Kidney (tissue), 22 donors: ENCODE measurements at places on chromosomes 5 and 9.
A peak's percentile ranks its signal among the peaks of the same experiment; 100 is the strongest.

- H3K27ac ChIP-seq: no peak overlapping the region
- no peaks in the 10 kb centered on the region for H3K4me1 ChIP-seq
- no peak for DNase-seq
- no peak overlapping the region for H3K4me3 ChIP-seq
Observed at GRCh38 chr5:173486355-173487225, 129.9 kb downstream of the BOD1 start.

DNA sequence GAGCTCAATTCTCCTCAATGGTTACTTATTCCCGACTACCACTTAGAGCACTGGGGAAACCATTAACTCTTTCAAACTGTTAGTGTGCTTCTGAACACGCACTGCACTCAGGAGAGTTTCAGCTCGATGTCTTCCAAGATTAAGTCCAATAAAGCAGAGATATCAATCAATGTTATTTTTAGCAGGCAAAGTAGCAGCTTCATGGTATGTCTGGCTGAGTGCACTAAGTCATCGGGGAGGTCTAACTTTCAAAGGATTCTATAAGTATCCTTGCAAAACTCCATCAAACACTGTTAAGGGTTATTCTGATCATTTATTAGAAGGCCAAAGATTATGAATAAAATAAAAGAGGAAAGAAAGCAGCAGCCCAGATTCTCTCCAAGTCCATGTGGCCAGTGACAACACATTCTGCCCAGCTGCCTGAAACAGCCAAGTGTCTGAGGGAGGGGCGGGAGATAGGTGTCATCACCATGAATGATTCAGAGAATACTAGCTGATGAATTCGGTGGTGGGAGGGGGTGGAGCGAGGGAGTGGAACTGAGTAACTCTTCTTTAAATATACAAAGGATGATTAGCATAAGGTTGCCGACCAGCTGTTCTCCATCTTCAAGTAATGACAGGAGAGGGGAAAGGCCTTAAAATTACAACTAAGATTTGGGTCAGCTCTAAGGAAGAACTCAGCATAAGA is 21.3 kb downstream of the NREP start:
- no peak overlapping the region for H3K4me3 ChIP-seq
- DNase-seq: peak; percentile 47
- peaks cover 7% of the 10 kb centered on the region for H3K36me3 ChIP-seq

DNA sequence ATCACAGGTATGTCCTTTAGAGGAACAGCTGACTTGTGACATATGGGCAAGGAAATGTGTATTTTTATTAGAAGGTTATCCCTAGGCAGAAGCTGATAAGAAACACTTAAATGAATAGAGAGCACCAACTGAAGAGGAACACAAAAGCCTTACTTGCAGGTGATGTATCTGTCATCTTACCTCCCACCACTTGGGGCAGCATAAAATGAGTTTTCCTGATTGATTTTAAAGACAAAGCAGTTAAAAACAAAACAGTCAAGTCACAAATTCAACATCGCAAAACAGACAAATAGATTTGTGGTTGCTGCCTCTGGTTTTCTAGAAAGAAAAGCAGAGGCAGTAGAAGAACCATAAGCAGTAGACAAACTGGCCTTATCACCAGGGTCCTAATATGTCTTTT is 302.4 kb upstream of the ZNF462 start:
- H3K4me1 ChIP-seq: no peaks in the 10 kb centered on the region
- no peaks in the 10 kb centered on the region for H3K36me3 ChIP-seq
- DNase-seq: no peak
- no peaks in the 10 kb centered on the region for H3K27me3 ChIP-seq
- no peak overlapping the region for H3K4me3 ChIP-seq

GRCh38 chr5:176545737-176546509 is 3.2 kb upstream of the CDHR2 start:
- peak overlapping the region; percentile 30 for H3K27ac ChIP-seq
- H3K4me1 ChIP-seq: no peaks in the 10 kb centered on the region
- no peaks in the 10 kb centered on the region for H3K27me3 ChIP-seq
- no peak overlapping the region for H3K4me3 ChIP-seq
- DNase-seq: peak; percentile 67
- H3K36me3 ChIP-seq: no peaks in the 10 kb centered on the region

- no peaks in the 10 kb centered on the region for H3K27me3 ChIP-seq
- no peaks in the 10 kb centered on the region for H3K36me3 ChIP-seq
- no peak overlapping the region for H3K4me3 ChIP-seq
- DNase-seq: no peak
- H3K27ac ChIP-seq: no peak overlapping the region
Observed at GRCh38 chr5:91123901-91124300, 259.2 kb downstream of the ARRDC3 start.

DNA sequence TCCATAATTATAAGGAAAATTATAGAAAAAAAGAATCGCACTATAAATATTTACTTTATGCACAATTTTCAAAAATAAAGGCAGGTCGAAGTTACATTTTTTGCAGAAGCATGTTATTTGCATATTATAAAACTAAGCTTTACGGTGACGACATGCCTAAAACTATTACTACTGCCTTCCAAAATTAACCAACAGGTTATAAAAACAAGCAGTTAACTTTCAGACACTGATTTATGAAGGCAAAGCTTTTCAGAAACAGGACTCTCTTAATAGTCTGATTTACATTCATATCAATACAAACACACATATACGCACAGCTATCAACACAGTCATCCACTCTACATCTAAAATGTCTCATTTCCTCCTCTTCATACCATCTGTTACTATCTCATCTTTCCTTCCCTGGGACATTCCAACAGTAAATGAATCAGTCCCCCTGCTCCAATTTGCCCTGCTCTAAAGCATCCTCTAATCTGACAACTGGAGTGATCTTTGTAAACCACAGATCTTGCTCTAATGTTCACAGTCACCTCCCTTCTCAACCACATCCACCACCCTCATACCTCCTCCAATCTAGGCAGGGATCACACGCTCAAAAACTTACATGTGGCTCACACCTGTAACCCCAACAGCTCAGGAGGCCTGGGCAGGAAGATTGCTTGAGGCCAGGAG is 21.6 kb downstream of the FBXW11 start:
- no peaks in the 10 kb centered on the region for H3K4me1 ChIP-seq
- H3K27me3 ChIP-seq: no peaks in the 10 kb centered on the region
- no peak for DNase-seq
- H3K27ac ChIP-seq: no peak overlapping the region
- H3K4me3 ChIP-seq: no peak overlapping the region
- H3K36me3 ChIP-seq: no peaks in the 10 kb centered on the region

DNA sequence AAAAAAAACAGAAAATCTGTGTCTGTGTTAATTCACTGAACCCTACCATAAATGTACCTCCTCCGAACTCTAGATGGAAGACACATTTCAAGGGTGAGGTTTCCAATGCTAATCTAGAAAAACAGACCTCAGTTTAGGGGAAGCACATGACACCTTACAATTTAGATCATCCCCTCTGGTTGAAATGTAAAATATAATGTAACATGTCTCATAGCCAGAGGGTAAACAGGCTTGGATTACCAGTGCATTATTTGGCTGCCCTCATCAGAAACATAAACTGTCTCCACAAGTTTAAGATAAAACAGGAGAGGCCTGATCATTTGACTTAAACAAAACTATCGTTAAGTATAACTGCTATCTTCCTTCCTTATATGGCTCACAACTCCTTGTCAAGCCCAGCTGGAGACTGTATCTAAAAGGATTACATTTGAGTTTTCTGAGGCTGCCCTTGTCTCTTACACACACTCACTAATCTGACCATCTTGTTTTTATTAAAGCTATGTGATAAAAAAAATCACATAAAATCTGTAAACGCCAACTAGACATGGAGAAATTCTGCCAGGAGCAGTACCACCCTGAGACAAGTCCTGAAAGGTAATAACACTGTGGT is 105.7 kb downstream of the LURAP1L start:
- H3K27me3 ChIP-seq: no peaks in the 10 kb centered on the region
- no peaks in the 10 kb centered on the region for H3K36me3 ChIP-seq
- DNase-seq: peak; percentile 23
- no peak overlapping the region for H3K27ac ChIP-seq
- no peaks in the 10 kb centered on the region for H3K4me1 ChIP-seq
- no peak overlapping the region for H3K4me3 ChIP-seq

DNA sequence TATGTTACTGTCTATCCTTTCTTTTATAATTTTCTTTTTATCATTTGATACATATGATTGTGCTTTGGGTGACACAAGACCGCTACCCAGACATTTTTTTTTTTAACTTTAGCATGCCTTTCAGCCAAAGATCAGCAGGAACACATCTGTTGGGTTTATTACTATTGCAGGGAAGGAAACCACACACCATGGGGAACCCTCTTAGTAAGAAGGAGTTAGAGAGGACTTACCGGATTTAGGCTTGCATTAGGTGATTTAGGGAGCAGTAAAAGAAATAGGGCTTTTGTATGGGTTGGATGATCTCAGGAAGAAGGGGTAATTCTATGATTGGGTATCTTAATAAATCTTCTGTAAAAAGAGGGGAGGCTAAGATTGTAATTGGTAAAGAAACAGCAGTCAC is 138.2 kb downstream of the SNX18 start:
- no peaks in the 10 kb centered on the region for H3K27me3 ChIP-seq
- H3K4me3 ChIP-seq: no peak overlapping the region
- H3K4me1 ChIP-seq: no peaks in the 10 kb centered on the region
- H3K27ac ChIP-seq: no peak overlapping the region
- no peaks in the 10 kb centered on the region for H3K36me3 ChIP-seq

DNA sequence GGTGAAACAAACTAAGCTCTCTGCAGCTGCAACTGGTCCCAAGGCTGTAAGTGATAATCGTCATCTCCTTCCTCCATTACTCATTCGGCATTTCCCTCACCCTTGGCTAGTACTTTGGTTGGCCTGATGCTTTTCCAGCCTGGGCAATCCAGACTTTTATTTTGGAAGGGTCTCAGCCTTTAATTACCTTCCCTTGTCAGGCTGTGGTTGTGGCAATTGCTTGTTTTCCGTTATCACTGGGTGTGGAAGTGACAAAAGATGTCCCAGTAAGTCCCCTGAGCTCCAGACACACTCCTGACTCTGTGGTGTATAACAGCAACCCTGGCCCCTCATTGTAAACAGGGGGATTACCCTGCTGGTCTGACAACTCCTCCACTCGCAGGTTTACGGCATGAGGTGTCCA is 6.3 kb upstream of the FAF2 start:
- H3K4me3 ChIP-seq: no peak overlapping the region
- no peaks in the 10 kb centered on the region for H3K27me3 ChIP-seq
- no peaks in the 10 kb centered on the region for H3K36me3 ChIP-seq
- H3K4me1 ChIP-seq: peaks cover 2% of the 10 kb centered on the region
- no peak overlapping the region for H3K27ac ChIP-seq
